ENCODE measurements at places on chromosomes 2 and 18.

DNA sequence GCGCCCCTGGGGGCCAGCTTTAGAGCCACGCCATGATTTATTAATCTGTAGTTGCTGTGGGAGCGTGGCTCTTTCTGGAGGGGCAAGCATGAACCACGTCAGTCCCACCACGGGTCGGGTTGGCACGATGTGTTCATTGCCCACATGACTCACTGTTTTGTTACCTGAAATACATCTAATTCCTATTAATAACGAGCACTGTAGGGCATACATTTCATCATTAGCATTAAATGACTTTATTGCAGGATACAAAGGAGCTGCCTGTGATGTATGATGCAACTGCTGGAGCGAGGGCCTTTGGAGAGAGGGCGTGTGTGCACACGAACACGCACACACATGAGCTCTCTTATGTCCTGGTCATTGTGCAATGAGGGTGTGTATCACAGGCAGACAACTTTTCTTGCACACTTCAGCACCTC, 127.0 kb downstream of the INHBB start:
- no peak for DNase-seq

- no peak for DNase-seq
Observed at GRCh38 chr2:217816396-217816869, 186.4 kb downstream of the TNS1 start.

- no peak for DNase-seq
Observed at GRCh38 chr2:56448403-56449001, 264.7 kb downstream of the CCDC85A start.

GRCh38 chr18:34522603-34523002, 187.5 kb upstream of the DTNA start:
- DNase-seq: no peak

DNA sequence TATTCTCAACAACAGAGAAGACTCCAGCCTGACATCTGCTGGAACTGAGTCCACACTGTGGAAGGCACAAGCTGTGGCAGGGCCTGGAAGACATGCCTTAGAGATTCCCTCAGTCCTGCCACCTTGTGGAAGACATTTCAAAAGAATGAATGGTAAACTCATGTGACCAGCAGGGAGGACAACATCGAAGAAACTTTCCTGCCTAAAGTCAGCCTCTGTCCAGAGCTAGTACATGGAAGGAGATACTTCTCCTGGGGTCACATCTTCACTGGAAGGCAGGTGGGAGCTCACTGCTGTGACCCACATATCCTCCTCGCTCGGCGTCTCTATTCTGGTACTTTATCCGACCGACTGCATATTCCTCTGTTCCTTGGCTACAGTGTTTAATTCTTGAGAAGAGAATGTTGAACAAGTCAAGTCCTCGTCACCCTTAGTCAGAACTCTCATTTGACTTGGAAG, 59.5 kb downstream of the PUM2 start:
- DNase-seq: peak; percentile 7

DNA sequence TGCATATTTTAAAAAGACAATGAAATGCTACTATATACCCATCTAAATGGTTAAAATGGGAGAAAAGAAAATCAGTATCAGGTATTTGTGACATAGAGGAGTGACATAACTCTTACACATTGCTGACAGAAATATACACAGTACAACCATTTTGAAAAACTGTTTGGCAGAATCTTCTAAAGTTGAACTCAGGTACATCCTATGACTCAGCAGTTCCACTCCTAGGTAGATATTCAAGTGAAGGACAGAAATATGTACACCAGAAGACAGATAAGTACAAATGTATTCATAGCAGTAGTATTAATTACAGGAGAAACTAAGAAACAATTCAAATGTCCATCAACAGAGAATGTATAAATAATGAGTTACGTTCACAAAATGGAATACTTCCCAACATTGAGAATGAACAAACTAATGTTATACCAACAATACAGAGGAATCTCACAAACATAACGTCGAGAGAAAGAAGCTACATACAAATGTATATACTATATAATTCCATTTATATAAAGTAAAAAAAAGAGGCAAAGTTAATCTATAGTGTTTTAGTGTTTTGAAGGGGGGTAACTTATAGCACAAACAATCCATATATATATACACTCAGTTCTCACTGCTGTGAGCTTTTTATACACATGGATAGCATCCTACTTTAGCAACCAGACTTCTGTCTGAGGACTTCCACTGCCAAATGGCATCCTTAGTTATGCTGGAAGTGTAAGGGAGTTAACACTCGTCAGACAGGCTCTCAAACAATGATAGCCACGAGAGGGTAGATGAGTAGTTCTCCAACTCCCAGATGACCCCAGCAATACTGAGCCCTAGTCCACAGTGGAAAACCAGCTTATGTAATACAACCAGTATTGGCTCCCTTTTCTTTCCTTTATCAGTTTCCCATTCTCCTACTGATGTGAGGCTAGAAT, 172.5 kb downstream of the NBAS start:
- DNase-seq: no peak

GRCh38 chr2:15684161-15685039, 92.7 kb downstream of the DDX1 start:
- no peak for DNase-seq

GRCh38 chr2:85433511-85434089, 15.1 kb downstream of the SH2D6 start:
- no peak for DNase-seq

- no peak for DNase-seq
Observed at GRCh38 chr2:174172802-174173355, 75.5 kb downstream of the OLA1 start.

GRCh38 chr2:6928452-6928851, 11.2 kb downstream of the RNF144A start:
- DNase-seq: no peak

DNA sequence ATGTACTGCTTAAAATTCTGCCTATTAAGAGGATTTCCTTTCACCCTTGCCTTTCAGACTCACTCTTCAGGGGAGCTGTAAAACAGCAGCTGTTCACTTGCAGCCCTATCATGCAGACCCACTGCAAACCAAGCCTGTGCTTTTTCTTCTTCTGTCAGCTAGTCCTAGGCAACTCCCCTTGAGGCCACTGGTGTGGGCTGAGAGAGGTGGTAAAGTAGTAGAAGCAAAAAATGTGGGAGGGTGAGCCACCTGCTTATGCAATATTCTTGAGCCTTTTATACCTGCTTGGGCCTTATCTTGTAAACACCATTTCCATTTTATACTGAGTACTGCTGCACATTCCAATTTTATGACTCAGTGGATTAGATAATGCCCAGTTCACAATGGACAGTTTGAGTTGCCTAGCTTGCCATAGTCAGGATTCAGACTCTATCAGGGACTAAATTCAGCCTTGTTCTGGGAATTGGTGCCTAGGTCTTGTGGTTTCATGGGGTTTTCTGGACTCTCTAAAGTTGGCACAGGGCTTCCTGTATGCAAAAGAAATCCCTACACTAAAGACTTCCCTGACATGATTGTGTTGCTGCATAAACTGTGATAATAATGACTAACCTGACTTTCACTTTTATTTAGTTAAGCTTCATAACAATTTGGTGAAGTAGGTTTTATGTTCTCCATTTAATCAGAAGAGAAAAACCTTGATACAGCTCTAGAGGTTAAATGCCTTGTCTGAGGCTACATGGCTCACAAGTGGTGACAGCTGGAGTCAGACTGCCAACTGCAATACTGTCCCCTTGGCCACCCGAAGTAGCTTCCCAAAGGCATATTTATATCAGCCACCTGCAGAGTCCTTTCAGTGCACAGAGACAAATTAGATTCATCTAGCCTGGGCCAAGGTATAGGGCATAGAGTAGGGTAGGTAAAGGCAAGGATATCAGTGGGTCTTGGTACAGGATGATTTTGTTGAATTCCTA, 47.4 kb upstream of the KDM3A start:
- DNase-seq: no peak

DNA sequence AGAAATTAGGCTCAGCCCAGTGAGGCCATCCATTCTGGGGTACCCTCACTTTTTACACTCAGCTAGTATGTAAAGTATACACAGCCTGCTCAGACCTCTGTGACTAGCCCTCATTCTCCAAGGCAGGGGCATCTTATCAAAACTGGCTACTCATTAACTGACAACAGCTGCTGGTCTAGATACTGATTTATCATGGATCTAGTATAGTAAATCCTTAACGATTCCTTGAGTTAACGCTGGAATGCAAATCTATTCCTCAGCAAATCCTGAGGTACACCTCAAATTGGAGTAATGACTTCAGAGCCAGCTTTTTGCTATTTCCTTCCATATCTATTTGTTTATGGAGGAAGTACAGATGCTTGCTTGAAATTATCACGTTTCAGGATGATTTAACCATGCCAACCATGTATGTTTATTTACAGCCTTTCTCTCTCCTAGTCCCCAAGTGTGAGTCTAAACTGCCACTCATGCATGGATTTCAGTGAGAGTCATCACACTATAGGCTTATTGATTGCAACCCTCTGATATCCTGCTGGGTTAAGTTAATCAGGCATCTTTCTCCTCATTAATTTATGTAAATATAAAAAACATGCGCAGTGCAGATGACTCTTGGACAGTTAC, 70.2 kb upstream of the DOK6 start:
- DNase-seq: no peak

DNA sequence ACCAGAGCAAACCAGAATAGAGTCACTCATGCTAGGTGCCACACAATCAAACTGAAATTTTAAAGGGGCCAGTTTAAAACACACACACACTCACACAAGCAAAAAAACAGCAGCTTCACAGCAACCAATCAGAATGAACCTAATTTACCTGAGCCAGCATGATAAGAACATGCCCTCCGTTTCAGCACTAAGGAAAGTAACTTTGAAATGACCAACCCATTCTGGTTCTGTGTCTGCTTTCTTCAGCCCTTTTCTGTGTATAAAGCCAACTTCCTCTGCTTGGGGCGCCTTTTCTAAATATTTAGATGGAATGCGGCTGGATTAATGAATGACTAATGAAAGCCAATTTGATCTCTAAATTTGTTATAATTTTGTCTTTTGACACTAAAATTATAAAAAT, 629.1 kb downstream of the ZEB2 start:
- no peak for DNase-seq

GRCh38 chr2:70957798-70958197, 20.6 kb upstream of the ANKRD53 start:
- no peak for DNase-seq

DNA sequence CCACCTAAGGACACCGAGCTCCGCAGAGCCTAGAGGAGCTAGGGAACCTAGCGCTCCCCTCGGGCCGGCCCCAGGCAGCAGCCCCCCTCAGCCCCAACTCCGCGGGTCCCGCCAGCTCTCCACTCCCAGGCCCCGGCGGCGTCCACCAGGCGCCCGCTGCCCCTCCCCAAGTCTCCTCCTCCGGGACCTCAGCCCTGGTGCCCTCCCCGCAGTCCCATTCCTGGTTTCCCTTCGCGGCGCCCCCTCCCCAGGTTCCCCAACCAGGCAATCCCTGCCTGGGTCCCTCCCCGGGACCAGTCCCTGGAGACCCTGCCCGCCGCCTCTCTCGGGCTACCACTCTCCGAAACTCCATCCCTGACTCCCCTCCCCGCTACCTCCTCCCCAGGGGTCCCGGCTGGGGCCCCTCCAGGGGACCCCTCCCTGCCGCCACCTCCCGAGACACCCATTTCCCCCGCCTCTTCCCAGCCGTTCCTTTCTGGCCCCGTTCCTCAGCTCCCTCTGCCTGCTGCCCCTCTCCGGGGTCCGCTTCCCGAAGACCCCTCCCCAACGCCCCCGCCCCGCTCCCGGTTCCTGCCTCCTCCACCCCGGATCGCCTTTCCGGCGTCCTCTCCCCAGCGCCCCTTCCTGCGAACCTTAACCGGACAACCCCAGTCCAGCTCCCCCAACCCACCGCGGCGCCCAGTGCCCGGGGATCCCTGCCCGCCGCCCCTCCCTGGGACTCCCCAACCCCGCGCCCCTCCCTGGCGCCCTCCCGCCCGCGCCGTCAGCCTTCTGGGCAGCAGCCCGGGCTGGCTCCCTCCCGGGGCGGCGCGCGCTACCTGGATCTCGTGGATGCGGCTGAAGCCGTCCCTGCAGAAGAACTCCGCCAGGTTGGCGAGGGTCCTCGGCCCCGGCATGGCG, 678 bp downstream of the CYP27C1 start:
- no peak for DNase-seq

GRCh38 chr2:180110469-180110868, 103.4 kb upstream of the CWC22 start:
- DNase-seq: no peak

- no peak for DNase-seq
Observed at GRCh38 chr2:15672961-15673918, 81.6 kb downstream of the DDX1 start.

DNA sequence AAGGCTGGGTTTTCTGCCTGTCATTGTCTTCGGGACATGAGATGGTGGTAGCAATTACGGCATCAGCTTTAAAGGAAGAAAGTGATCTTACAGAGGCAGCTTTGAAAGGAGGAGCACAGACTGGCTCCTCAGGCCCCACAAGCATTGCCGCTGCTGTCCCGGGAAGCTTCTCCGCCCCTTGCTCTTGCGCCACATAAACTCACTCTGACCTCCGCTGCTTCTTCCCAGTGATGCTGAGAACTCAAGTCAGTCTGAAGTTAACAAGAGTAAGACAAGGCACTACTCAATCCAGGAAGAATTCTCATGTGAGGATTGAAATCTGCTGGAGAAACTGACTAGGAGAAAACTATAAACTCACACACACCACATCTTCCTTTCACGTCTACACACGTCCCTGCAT, 112.4 kb upstream of the RIOK3 start:
- no peak for DNase-seq

DNA sequence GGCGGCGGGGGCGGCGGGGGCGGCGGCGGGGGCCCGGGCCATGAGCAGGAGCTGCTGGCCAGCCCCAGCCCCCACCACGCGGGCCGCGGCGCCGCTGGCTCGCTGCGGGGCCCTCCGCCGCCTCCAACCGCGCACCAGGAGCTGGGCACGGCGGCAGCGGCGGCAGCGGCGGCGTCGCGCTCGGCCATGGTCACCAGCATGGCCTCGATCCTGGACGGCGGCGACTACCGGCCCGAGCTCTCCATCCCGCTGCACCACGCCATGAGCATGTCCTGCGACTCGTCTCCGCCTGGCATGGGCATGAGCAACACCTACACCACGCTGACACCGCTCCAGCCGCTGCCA, 644 bp downstream of the ONECUT2 start:
- DNase-seq: no peak

GRCh38 chr2:40138314-40138713, 313.6 kb downstream of the SLC8A1 start:
- DNase-seq: no peak

DNA sequence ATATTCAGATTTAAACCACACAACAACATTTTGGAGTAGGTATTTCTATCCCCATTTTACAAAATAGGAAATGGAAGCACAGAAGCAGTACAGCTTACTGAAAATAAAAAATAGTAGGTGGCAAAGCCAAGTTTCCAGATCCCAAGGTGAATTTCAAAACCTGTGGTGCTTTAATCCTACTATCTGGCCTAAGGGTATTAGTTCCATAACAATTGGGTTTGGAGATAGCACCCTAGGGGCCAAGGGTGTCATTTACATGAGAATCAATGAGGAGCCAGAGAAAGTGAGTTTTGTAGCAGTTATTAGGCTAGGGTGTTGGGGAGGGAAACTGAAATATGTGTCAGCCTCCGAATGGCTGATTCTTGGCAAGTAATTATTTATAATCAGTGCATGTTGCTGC, 24.9 kb downstream of the OSBPL6 start:
- no peak for DNase-seq

Data from CD4-positive, alpha-beta T cell treated with Interleukin-17A for 4 hours (primary cell).